ENCODE measurements at places on chromosomes 2 and 18. TPM values are rescaled to one million over a fixed set of nuclear protein-coding genes. Genes with fewer than 3 reads are reported as not detected.

The ANKRD36B gene
- 3.7 TPM for total RNA-seq

The STPG4 gene
- total RNA-seq, result not detected

The IWS1 gene
- total RNA-seq, result 27.6 TPM

The MC5R gene
- not detected for total RNA-seq

The CNNM3 gene
- 3.7 TPM for total RNA-seq

The TMBIM1 gene
- 135 TPM for total RNA-seq

The ANKZF1 gene
- 21.7 TPM for total RNA-seq

The TCF7L1 gene
- 1.0 TPM for total RNA-seq

The DPP4 gene
- 5.9 TPM for total RNA-seq

Measured in bronchus fibroblast of lung (primary cell).